Panc1 (cell line): ENCODE measurements at places on chromosomes 7 and 10.

DNA sequence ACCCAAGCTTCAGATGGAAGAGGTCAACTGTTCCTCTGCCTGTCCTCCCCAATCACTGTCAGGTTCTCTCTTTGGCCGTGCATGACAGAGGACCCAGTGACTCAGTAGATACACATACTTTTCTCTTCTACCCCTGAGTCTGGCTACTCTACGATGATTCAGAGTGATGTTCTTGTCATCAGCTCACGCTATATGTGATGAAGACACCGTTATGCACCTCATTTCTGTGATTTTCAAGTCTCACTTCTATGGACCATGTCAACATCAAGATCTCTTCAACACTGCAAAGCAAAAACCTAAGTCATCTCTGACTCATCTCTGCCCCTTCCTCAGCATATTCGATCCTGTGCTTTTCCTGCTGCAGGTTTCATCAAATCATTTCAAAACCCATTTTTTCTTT lies 76.6 kb upstream of the DGKI start:
- DNase-seq: peak; percentile 51

GRCh38 chr7:81385370-81385769 lies 384.5 kb downstream of the HGF start:
- no peak for DNase-seq

DNA sequence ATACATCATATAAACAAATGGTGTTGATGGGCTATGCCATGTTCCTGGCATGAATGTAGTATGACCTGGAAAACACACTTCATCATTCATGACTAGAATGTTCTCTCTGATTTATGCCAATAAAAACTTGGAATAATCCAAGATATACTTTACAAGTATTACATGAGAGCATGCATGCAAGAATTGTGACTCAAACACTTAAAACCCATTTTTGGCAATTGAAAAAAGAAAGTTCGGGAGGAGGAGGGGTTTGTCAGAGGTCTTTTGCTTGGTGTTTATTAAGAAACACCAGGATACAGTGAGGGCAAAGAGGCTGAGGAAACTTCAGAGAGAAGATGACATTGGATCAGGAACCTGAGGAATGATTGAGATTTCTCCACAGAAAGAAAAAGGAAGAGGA lies 10.2 kb upstream of the CUL1 start:
- no peak for DNase-seq

- no peak for DNase-seq
These were observed 122.8 kb upstream of the GDF10 start for GRCh38 chr10:47176903-47177868.

DNA sequence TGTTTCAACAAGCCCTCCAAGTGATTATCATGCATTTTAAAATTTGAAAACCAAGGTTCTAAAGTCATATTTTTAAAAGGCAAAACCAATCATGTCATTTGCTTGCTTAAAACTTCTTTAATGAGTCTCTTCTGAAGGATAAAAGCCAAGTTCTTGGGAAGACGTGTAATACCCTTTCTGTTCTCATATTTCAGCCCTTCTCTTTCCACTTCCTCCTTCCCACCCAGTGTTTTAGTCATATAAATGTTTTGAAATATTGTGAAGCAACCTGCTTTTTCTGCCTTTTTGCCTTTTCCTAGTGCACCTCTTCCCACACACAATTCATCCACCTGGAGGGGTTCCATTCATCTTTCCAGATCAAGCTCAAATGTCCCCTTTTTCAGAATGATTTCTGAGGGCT lies 211.1 kb upstream of the LRRTM3 start:
- no peak for DNase-seq
